ENCODE measurements at places on chromosomes 3 and 15.

GRCh38 chr15:82977076-82977475 is 8.9 kb upstream of the RAMAC start:
- no peak for DNase-seq

GRCh38 chr3:44969828-44970179 is 6.2 kb downstream of the ZDHHC3 start:
- DNase-seq = no peak

DNA sequence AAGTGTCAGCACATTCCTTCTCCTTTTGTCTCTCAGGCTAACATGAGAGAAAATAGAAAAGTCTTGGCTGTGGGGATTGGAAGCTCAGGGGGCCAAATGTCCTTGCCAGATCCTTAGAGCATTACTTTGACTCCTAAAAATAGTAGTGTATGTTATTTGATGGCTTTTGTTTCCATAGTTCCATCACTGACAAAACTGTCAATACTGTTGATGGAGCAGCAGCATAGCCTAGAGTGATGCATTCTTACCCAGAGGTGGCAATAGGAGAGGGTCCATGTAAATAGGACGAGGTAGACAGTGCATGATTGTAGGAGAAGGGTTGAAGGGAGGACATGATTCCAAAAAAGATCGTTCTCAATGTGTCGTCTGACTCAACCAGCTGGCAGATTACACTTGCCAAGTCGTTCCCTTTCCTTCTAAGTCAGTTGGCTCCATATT is 282.7 kb upstream of the TPRG1 start:
- no peak for DNase-seq

DNA sequence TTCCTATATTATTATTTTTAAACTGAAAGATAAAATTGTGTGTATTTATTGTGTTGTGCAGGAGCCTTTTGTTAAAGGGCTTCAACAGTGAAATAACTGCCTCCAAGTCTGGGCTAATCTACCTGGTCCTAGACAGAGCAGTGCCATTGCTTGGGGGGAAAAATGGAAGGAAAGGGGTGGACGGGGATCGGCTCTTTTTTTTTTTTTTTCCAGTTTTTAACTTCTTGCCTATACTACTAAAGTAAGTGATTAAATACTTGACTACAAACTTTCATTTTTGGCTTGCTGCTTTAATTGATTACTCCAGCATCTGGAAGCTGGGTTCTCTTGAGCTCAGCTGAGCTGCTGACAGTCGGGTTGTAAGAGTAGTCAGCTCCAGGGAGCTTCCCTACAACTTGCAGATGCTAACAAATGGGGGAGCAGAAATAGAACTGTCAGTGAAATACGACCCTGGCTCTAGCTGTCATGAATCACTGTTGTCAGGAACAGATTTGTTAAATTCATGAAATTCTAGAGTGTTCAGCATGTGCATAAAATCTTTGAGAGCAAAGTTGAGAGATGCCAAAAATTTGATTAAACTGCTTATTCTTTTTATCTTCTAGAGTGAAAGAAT is 276.7 kb downstream of the ROBO1 start:
- DNase-seq = no peak

- DNase-seq = peak; percentile 59
Measured at GRCh38 chr15:90358124-90359033, 6.3 kb downstream of the ZNF774 start.

DNA sequence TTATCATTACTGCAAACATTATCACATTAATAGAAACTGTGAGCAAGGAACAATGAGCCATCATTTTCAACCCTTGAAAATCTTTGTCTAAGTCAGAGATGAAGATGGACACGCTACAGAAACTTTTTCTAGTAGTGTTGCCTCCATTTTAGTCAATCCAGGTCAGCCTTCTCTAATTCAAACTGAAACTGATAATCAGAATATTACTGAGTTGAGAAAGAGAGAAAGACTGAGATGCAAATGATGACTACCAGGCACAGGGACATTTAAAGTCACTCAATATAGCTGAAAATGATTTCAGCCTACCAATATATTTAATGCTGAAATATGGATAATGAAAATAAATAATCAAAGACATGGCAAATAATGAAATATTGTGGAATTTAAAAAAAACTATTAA is 261.4 kb downstream of the GBE1 start:
- no peak for DNase-seq

DNA sequence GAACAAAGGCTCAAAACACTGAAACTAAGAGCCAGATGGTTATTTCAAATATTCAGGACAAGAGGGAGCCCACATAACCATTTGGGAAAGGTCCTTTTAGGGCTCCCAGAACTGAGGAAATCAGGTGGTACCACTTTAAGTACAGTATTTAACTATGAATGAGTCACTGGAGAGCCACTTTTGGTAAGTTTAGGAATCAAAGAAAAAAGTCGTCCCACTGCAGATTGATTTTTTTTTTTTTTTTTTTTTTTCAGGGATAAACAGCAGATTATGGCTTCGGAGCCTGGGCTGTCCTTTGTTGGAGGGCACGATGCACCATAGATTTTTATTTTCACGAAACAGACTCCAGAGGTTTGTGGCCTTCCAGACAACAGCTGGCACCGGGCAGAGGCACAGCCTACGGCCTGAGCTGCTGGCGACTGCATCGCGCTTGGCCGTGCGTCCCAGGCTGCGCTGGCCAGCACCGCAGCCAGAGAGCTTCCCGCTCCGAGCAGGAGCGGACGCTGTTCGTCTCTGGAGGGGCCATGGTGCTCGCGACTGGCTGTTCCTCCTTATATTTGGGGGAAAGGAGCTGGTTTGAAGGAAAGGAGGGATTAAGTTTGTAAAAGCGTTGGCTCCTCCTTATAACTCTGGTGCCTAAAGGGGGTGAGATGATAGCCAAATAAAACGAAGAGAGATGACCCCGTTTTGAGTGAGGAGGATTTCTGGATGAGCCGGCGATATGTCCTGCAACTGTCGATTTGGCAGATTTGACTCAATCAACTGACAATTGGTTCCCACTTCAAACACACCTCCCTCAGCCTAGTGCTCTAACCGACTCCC is 152.9 kb upstream of the GOLIM4 start:
- DNase-seq = peak; percentile 41

- no peak for DNase-seq
Measured at GRCh38 chr15:39466750-39467105, 114.2 kb upstream of the THBS1 start.

GRCh38 chr3:68878962-68879361 is 53.4 kb downstream of the TAFA4 start:
- DNase-seq = no peak

GRCh38 chr3:99716463-99716995 is 78.1 kb downstream of the COL8A1 start:
- no peak for DNase-seq

DNA sequence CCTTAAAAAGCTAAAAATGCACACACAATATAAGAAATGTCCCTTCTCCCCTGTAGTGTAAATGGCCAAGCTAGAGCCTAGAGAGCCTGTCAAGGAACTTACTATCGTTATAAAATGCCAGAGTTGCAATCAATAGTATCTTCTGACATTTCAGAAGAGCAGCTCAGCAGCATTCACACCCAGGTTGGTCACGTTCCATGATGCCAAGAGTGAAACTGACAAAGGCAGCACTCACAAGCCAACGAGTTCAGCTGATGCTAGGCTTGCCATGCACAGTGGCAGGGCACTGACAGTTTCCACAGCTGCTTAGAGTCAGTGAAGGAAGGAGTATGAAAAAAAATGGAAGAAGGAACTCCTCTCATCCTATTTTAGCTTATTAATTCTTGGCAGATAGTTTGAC is 331.4 kb upstream of the CCDC54 start:
- DNase-seq = no peak

DNA sequence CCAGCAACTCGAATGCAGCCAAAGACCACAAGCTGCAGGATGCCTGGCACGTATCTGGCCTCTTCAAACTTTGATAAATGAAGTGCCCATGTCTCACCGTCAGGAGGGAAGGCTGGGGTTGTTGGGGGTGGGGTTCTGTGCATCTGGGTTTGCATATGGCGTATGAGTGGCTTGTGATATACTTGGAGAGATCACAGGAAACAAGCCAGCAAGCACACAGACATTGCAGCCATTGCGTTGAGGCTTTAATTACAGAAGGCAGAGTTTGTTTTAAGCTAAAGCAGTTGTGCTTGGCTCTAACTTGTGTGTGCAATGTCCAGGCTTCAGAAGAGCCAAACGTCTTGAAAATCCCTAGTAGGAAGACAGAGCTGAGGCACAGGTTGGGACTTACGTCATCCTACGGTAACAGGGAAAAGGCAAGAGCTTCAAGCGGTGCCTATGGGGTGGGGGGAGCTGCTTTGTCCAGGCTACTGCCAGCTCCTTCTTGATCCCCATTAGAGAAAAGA is 109.2 kb downstream of the ASB7 start:
- no peak for DNase-seq

- DNase-seq = no peak
Measured at GRCh38 chr3:30199855-30200254, 406.5 kb upstream of the TGFBR2 start.

DNA sequence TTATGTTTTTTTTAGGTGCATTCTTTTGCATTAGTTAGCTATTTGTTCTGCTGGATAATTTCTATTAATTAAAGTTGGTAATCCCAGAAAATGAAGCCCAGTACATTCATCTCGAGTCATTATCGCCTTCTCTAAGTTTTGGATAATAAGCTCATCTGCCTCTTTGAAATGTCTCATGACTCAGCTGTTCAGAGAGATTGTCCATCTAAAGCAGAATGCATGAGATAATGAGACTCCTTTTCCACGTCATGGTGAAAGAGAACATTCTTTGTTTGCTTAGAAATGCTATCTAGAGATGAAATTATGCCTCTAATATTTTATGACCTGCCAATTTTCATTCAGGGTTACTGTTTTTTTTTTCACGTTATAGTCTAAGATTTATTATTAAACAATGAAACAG is 374.7 kb upstream of the GOLIM4 start:
- DNase-seq = no peak

GRCh38 chr15:44535523-44536301 is 1.2 kb upstream of the EIF3J start:
- DNase-seq = peak; percentile 45

GRCh38 chr3:52551118-52551517 is 14.7 kb downstream of the UQCC5 start:
- DNase-seq = no peak

- DNase-seq = no peak
Measured at GRCh38 chr3:6608843-6609242, 252.1 kb upstream of the GRM7 start.

- no peak for DNase-seq
Measured at GRCh38 chr15:62521396-62521795, 356.3 kb upstream of the C2CD4B start.

DNA sequence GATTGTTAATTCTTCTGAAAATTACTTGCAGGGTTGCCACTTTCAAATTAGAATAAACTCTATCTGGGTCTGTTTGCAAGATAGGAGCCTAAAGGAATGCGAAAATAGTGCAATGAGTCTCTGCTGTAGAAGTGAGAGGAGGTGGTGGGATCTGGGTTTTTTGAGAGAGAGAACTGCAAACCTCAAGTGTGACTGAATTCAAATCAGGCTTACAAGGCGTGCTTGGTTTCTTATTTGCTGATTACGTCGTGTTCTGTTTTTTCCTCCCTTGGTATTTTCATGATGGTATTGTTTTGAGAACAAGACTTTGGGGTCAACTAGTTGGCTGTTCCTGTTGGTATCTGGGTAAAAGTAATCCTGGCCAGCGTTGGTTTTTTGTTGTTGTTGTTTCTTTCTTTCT is 490.9 kb upstream of the CFAP20DC start:
- DNase-seq = no peak

DNA sequence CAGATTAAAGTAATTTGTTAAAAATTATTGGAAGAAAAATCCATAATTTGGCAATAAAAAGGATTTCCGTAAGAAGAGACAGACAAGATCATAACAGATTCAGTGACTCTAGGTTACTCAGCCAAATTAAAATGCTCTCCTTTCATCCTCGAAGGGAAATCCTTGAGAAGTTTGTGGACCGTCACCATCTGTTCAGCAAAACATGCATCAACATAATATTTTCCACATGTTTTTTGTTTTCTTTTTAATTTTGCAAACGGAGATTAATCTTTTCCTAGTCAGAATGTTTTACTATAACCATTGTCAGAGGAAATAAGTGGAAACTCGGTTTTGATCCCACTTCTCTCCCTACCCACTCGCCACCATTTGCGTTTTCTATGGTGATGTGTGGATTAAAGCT is 128.3 kb downstream of the TMCO5A start:
- DNase-seq = no peak

- no peak for DNase-seq
Measured at GRCh38 chr3:10194328-10195071, 29.8 kb downstream of the IRAK2 start.

DNA sequence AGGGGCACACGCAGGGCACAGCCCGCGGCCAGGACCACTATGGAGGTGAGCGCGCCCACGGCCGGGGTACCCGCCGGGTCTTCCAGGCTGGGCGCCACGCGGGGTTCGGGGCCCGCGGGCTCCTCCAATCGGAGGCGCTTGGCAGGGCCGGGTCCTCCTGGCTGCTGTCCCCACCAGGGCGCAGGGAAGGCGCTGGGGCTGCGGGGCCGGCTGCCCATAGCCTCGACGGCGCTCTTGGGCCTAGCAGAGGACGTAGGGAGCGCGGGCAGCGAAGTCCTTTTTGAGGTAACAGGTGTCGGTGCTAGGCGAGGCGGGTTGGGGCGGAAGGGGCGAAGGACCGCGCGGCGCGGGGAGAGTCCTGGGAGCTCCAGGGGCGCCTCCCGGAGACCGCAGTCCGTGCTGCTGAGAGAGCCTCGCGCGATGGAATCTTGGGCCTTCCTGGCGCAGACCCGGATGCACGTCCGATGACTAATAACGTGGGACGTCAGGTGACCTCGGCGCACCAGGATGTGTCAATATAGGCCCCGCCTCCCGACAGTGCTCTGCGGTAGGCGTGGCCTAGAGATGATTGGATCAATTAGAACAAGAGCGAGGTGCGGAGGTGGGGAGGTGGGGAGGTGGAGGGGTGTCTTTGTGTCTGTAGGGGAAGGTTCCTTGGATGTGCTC is at the start of gene PRR23A:
PRR23A (minus strand) TSS at position 218 of the 666 bp plus-strand sequence; CDS start at position 218, 0 bp downstream.
- no peak for DNase-seq

DNA sequence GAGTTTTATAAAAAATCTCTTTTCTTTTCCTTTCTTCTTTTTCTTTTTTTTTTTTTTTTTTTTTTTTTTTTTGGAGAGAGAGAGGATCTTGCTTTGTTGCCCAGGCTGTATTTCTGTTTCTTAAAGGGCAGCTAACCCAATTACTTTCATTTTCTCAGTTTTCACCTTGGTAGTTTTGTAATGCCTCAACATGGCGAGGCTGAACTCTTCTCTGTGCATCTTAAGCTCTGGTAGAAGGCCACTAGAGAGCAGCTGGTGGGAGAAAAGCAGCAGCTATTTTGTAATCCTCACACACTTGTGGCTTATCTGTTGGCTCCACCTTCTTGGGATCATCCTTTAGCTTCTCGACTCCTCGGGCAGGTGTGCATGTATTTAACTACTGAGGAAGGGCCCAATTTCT is 152.2 kb upstream of the MEIS2 start:
- DNase-seq = no peak

Measured in ELR (cell line).